ENCODE measurements at places on chromosomes 3 and 15. TPM values are rescaled to one million over a fixed set of nuclear protein-coding genes. Genes with fewer than 3 reads are reported as not detected.
A peak's percentile ranks its signal among the peaks of the same experiment; 100 is the strongest.

DNA sequence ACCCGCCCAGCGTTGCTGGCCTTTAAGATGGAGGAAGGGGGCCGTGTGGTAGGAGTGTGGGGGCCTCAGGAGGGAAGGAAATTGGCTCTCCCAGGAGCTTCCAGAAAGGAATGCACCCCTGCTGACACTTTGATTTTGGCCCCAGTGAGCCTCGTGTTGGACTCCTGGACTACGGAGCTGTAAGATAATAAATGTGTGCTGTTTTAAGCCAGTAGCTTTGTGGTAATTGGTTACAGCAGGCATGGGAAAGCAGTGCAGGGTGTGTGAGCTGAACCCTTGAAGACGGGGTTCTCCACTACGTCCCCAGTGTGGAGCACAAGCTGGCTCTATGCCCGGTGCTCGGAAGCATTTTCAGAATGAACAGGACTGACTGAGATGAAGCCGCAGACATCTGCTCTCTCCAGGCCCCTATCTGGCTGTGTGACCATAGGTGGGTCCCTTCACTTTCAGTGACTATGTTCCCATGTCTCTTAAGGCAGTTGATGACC, 22.9 kb upstream of the CGNL1 start:
- H3K27ac ChIP-seq = no peak overlapping the region
- H3K4me1 ChIP-seq = no peaks in the 10 kb centered on the region
- no peaks in the 10 kb centered on the region for H3K27me3 ChIP-seq
- no peak for DNase-seq
- H3K36me3 ChIP-seq = no peaks in the 10 kb centered on the region
- no peak overlapping the region for H3K4me3 ChIP-seq

POLQ gene
- total RNA-seq = 22.8 TPM

CLDN16 gene
- total RNA-seq = not detected

ATP13A4 gene
- total RNA-seq = 1.1 TPM

DNA sequence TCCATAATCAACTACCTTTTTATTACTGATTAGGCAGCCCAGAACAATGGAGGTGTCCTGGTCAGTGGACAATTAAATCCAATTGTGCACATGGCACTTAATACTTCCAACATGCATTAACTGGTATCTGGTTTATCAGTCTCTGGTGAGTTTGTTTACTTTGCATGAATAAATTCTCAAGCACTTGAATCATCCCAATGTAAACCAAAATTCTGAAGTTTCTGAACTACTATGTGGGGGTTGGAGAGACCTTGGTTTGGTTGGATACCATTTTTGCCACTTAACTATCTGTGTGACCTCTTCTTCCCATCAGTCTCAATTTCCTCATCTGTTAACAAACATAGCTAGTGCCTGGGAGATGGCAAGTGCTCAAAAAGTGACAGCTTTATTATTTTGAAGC, 70.5 kb upstream of the MAP4 start:
- peak overlapping the region; percentile 97 for H3K4me3 ChIP-seq
- peak overlapping the region; percentile 65 for H3K27ac ChIP-seq
- no peaks in the 10 kb centered on the region for H3K27me3 ChIP-seq
- no peak for DNase-seq
- peaks cover 35% of the 10 kb centered on the region for H3K4me1 ChIP-seq

CERS3 gene
- total RNA-seq = 0.60 TPM

GRCh38 chr3:64673159-64673715, 14.6 kb downstream of the ADAMTS9 start:
- no peak overlapping the region for H3K4me3 ChIP-seq
- H3K4me1 ChIP-seq = no peaks in the 10 kb centered on the region
- H3K36me3 ChIP-seq = no peaks in the 10 kb centered on the region

- no peak overlapping the region for H3K27ac ChIP-seq
- H3K36me3 ChIP-seq = no peaks in the 10 kb centered on the region
- DNase-seq = peak; percentile 71
- no peak overlapping the region for H3K4me3 ChIP-seq
- no peaks in the 10 kb centered on the region for H3K27me3 ChIP-seq
These were observed 825 bp upstream of the RTP3 start for GRCh38 chr3:46496746-46497555.
